ENCODE measurements at places on chromosomes 16 and 17.

DNA sequence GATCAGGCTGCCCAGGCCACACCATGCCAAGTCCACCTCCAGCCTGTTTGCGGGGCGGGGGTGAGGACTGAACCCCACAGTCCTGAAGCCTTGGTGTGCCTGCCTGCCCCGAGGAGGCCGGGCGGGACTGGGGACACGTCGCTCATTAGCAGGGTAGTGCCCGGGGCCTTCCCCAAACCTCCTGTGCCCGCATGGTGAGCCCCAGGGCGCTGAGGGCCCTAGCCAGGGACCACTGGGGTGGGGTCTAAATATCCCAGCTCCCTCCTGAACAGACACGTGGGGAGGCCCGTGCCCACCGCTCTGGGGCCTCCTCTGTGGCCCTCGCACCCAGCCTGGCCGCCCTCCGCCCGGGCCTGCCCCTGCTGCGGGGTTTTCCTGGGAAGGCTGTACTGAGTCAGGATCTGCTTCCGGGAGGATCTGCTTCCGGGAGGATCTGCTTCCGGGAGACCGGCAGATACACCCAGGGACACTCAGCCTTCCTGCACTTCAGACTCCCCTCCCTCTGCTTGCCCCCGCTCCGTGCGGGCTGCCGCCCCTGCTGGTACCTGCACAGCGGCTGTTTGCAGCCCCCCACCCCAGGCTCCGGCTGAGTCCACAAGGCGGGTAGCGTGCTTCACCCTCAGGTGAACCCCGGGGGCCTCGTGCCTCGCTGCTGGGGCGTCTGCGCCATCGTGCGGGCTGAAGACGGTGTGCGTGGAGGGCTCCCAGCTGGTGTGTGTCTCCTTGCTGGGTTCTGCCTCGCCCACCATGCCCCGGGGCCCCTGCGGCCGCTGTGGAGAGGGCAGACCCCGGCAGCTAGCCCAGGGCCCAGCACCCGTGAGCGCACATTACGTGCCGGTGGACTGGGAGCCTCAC, 23.6 kb upstream of the CACNA1H start:
- DNase-seq, result no peak

GRCh38 chr16:72355561-72355960, 183.6 kb upstream of the PMFBP1 start:
- no peak for DNase-seq

- no peak for DNase-seq
These were observed 23.9 kb downstream of the PHB1 start for GRCh38 chr17:49390548-49391324.

DNA sequence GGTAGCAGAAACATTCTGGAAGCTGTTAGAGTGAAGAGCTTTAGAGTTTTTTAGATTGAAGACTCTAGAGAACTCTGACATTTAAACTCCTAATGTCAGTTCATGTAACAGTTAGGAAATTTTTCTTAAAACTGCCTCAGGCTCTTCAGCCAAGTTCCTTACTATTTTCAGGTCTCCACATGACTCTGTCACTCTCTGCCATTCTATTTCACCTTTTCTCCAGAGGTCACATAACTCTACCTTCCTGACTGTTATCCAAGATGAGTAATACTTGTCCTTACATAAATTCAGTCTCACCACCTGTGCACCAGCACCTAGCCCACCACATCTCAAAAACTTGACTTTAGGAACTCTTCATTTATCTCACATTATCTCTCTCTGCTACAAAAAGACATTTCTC, 347.1 kb upstream of the CA10 start:
- DNase-seq, result no peak

Measured in fibroblast of skin of left biceps (primary cell).